ENCODE measurements at places on chromosomes 7 and 10.

DNA sequence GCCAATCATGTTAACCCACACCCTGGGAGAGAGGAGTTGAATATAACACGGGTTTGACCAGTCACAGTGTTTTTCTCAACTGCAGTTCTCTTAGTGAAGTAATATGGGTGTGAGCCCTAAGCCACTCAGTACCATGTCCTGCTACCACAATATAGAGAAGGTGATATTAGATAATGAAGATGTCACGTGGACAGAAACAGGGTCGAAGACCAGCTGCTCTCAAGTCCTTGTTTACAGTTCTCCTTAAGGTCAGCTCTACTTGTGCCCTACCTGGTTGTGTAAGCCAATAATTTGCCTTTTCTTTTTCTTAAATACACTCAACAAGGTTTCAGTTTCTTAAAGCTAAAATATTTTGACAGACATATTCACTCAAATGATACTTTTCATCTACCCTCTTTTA is 128.3 kb upstream of the POT1 start:
- DNase-seq, result no peak

GRCh38 chr10:31401287-31401686 is 82.3 kb downstream of the ZEB1 start:
- no peak for DNase-seq

GRCh38 chr7:87106974-87107612 is 45.2 kb upstream of the DMTF1 start:
- no peak for DNase-seq

DNA sequence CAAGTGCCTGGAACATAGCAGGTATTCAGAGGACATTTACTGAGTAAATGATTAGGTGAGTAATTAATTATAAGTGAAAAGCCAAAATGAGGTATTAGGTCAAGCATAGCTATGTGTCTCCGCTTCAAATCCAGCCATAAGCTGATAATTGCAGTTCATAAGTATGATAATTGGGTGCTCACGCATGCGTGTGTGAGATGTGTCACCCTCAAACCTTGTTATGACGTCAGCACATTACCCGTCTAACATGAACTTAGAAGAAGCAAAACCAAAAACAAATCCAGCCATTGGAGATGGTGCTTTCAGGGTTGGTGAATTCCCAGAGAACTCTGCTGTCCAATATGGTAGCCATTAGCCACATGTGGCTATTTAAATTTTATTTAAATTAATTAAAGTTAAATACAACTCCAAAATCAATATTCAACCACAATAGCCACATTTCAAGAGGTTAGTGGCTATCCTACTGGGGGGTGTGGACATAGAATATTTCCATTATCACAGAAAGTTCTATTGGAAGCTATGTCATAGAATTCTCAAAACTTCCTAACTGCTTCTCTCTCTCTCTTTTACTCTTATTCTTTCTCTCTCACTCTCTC is at the start of gene CPA5:
CPA5 (plus strand) TSS at position 546 of the 596 bp plus-strand sequence. CDS start 1,670 bp downstream, outside the sequence.
- no peak for DNase-seq

DNA sequence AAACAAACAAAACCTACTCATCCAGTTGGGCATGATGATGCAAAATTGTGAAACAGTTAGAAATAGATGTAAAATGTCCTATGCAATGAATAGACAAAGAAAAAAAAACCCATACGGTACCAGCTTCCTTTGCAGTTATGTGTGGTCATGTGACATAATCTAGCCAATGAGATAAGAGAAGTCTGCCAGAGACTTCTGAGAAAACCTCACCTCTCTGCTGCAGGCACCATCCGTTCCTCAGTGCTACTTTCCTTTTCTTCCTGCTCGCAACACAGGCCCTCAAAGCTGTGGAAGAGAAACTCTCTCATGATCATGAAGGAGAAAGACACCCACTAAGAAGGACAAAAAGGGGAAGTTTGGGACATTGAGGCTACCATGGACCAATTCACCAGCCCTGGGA is 76.8 kb upstream of the CARD11 start:
- no peak for DNase-seq

DNA sequence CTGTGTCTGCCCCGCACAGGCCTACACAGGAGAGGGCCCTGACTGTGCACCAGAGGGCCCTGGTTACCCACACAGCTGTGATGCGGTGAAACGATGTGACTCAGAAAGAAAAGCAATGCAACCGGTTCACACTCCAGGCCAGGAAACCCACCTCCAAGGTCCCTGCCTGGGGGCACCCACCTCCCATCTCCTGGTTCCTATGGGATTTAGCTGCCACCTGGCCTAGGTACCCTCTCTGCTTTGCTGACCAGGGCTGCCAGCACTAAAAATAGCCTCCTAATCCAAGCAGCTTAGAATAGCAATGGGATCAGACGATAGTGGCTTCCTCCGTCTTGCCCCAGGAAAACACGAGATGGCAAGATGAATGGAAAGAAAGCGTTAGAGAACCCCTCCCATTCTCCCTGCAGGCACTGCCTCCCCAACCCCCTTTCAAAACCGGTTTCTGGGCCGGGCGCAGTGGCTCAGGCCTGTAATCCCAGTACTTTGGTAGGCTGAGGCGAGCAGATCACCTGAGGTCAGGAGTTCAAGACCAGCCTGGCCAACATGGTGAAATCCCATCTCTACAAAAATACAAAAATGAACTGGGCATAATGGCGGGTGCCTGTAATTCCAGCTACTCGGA is 12.4 kb downstream of the RBP3 start:
- no peak for DNase-seq

GRCh38 chr7:55099066-55099820 is 80.4 kb downstream of the EGFR start:
- no peak for DNase-seq

DNA sequence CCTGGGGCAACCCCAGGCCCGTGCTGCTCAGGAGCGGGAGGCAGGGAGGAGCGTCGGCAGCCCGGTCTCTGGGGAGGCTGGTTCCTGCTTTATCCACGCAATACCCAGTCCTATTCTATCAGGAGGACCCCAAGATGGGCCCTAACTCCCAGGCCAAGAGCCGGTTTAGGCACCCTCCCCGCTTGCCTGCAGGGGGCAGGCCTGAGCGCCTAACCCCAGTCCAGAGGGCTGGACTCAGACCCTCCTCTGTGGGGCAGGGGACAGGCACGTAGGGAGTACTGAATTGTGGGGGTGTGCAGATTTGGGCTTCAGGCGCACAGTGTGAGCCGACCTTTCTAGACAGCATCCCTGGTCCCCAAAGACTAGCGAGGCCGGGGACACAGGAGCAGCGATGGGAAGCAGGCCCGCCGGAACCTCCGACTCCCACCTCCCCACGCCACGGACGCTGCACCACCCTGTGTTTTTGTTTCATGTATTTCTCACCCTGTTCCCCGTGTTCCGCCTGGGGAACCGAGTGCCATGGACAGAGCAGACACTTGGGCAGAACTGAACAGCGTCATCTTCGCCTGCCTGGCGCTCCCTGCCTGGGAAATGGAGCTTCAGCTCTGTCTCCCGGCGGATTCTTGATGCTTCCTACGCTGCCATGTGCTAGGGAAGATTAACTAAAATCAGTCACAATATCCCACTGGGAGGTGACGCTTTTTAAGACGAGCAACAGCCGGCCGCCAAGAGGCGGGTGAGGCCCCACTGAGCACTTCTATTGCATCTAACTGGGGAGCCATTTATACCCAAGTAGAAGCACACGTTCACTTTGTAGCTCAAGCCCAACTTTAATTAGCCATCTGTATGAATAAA is 5.3 kb downstream of the NUDT1 start:
- DNase-seq, result no peak

- DNase-seq, result no peak
These were observed 45.9 kb downstream of the INPP5A start for GRCh38 chr10:132583456-132583855.

GRCh38 chr10:76444034-76444800 is 1012.8 kb downstream of the LRMDA start:
- no peak for DNase-seq

DNA sequence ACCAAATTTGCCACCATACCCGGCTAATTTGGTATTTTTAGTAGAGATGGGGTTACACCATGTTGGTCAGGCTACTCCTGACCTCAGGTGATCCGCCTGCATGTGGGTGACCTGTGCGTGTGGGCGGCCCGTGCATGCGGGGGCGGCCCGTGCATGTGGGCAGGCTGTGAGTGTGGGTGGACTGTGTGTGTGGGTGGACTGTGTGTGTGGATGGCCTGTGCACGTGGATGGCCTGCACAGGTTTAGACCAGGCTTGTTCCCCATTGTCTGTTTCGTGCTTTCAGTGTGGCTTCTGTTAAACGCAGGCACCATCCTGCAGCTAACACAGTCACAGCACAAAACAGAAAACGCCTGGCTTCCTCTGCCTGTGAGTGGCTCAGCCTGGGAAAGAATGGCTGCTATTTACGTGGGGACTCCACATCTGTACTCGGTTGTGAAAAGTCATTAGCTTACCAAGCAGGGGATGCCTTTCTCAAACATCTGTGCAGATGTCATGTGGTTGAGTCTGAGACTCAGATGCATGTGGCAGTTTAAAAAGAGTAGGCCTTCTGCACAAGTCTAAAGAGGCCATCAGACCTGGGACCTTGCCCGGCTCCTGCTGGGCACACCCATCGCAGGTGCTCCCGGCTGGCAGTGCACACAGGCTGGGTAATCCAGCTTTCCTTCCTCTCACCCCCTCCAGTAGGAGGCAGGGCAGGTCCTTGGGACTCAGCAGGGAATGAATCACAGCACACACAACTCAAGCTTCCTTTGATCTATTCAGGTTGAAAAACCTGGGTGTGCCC is 91.6 kb downstream of the COBL start:
- no peak for DNase-seq

- DNase-seq, result no peak
These were observed 82.2 kb upstream of the NAMPT start for GRCh38 chr7:106367018-106367420.

DNA sequence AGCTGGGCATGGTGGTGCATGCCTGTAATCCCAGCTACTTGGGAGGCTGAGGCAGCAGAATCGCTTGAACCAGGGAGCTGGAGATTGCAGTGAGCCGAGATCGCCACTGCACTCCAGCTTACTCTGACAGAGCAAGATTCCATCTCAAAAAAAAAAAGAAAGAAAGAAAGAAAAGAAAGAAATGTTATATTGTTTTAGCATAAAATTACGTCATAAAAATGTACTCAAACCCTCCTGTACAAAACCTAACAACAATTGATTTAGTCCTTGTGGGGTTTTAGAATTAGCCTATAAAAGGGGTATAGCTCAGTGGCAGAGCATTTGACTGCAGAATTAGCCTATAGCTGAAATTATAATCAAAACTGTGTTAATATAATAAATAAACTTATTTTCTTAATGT is 27.9 kb downstream of the PIK3AP1 start:
- no peak for DNase-seq

GRCh38 chr10:33325929-33326328 is 8.5 kb downstream of the NRP1 start:
- no peak for DNase-seq

DNA sequence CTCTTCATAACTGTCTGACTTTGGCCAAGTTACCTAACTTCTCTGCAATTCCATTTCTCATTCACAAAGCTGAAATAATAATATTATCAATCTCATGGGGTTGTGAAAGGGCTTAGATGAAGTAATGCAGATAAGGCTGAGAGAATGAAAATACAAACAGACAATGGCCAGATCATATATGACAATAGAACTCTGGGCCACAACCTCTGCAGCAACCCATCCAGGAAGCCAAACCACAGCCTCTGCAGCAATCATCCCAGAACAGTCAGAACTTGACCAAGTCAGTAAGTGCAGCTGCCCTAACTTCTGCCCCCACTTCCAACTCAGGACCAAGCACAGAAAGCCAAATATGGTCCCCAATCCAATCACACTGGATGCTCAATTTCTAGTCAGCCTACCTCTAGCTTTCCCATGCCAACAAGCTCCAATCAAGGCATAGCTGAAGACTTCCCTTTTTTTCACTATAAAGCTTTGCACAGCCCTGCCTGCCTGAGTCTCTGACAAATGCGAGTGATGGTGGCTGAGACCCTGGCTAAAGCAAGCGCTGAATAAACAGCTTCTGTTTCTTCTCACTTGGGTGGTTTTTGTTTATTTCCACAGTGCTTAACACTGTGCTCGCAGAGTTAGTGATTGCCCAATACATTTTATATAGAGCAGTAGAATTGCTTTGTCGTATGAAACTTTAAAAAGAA is 34.8 kb upstream of the TNPO3 start:
- DNase-seq, result no peak

DNA sequence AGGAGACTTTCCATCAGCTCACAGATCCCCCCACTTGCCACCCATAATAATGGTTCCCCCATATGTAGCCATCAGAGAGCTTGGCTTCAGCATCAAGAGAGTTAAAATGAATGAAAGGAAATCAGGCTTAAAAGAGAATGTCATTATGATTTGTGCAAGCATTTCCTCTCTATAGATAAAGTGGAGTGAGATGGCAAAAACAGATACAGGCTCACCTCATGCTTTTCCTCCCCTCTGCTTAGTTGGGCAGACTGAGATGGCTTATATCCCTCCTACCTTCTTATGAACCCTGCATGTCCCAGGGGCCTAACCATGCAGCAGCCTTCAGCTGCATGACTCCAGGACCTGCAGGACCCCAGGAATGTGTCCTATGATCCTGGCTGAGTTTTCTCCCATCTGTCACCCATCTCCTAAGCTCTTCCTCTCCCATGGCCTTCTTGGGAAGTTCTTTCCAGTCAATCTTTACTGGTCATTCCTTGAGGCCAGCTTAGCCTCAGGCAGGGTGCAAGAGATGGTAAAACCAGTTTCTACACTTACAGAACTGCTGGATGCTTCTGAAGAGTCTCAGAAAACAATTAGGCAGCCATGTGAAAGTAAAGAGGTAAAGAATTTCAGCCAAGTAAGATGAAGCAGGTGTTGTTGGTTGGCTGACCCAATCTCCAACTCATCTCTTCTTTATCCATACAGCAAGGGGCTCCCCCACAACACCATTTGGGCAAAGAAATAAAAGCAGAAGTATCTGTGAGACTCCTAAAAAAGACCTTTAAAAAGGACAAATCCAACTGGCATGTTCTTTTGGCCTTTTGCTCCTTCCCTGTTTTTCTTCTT is 159.7 kb downstream of the RTKN2 start:
- no peak for DNase-seq

GRCh38 chr10:89516149-89516832 is 19.1 kb downstream of the SLC16A12 start:
- DNase-seq, result peak; percentile 64

GRCh38 chr7:2567679-2568278 is 9.0 kb downstream of the IQCE start:
- peak; percentile 58 for DNase-seq

DNA sequence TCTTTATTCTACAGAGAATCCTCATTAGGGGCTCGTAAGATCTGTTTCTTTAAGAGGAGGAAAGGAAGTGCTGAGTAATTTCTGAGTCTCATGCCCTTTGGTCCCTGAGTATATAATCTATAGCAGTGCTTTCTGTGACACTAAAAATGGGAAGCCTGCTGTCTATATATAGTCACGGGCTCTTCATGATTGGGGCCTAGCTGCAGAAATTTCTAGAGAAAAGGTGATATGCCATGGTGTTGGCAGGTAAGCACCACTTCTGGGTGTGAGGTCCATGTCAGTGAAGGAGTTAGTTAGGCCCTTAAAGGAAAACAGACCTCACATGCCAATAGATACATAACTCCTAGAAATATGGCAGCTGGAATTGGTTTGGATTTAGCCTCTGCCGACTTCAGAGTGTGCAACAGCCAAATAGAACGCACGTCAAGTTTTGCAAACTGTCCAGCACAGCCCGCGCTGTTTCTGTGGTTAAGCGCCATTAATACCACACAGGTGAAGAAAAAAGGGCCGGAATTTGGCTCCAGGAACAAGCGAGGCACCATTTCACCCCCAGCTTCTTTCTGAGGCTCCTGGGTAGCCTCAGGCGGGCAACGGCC is 123.2 kb downstream of the TACC2 start:
- DNase-seq, result no peak

GRCh38 chr10:131722121-131722520 is 178.7 kb upstream of the PPP2R2D start:
- DNase-seq, result no peak

- no peak for DNase-seq
These were observed 28.7 kb downstream of the FAM53B start for GRCh38 chr10:124715439-124715838.

- no peak for DNase-seq
These were observed 261.2 kb upstream of the SHH start for GRCh38 chr7:156073366-156074052.

All from right forelimb (tissue), 1 donor.